ENCODE measurements at places on chromosomes 16 and 17.

GRCh38 chr17:185445-186138 lies 4.1 kb upstream of the DOC2B start:
- DNase-seq: no peak

GRCh38 chr17:19713901-19714361 lies 2.5 kb downstream of the SLC47A2 start:
- DNase-seq: no peak

DNA sequence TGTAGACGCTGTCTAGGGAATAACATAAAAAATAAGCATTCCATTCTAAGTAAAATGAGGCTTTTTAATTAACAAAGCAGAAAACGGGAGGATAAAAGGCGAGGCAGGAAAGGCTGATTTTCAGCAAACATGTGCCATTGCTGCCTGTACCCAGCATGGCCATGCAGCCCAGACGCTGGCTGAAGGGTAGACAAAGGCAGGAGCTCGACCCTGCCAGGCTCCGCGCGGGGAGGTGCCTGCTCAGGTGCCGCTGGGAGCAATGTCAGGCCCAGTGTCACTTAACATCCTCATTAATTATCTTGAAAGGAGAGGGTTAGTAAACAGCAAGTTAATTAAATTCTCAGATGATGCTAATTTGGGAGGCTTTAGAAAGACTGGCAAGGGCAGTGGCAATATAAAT lies 136.0 kb downstream of the ZFHX3 start:
- DNase-seq: no peak

DNA sequence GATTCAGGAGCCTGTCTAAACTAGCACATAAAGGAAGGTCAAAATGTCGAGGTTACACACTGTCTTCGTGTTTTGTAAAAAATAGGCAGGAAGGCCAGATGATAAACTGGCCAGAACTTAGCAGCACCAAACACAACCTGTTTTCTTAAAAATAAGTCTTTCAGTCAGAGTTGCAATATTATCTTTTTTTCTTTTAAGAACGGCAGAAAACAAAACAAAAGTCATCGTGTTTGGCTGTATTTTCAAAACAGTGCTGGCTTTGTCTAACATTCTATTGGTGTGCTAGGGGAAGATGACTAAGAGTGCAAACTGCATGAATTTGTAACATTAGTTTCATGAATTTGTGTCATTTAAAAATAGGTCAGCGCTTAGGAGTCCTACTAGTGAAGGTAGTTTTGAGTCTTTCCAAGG lies 5.3 kb downstream of the MAF start:
- no peak for DNase-seq

GRCh38 chr17:45753645-45754225 lies 30.4 kb upstream of the CRHR1 start:
- DNase-seq: no peak

DNA sequence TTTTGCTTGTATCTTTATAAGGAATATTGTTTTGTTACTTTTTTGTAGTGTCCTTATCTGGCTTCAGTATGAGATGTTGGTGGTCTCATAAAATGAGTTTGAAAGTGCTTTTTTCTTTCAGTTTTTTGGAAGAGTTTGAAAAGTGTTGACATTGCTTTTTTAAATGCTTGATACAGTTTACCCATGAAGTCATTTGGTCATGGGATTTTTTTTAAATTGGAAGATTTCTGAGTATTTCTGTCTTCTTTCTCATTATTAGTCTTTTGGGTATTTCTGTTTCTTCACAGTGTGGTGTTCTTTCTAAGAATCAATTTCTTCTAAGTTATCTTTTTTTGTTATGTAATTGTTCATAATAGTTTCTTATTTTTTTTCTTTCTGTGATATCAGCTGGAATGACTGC lies 15.1 kb downstream of the ZNF267 start:
- no peak for DNase-seq

DNA sequence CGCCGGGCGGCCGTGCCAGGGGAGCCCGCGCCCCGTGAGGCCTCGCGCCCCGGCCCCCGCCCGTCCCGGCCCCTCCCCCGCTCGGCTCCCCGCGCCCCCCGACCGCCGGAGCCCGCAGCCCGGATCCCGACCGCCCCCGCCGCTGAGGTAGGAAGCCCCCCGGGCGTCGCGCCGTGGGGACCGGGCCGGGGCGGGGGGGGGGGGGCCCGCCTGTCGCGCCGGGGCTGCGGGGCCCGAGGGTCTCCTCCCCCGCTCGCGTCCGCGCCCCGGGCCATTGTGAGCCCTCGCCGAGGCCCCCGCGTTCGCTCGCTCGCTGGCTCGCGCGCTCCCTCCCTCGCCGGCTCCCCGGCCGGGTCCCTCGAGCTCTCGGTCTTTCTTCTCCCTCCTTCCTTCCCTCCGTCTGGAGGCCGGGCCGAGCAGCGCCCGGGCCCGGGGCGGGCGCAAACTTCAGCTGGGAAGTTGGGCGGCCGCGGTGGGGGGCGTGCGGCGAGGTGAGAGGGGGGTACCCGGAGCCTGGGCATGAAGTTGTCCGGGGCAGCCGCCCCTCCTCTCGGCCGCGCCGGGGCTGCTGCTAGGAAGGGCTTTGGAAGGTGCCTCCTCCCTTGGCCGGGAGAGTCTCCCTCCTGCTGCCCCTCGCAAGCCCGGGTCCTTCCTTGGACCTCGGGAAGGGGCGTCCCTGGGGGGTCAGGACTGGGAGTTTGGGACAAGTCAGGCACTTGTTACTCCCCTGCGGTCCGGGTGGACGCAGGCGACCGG lies 419 bp downstream of the GLIS2 start:
- DNase-seq: no peak

DNA sequence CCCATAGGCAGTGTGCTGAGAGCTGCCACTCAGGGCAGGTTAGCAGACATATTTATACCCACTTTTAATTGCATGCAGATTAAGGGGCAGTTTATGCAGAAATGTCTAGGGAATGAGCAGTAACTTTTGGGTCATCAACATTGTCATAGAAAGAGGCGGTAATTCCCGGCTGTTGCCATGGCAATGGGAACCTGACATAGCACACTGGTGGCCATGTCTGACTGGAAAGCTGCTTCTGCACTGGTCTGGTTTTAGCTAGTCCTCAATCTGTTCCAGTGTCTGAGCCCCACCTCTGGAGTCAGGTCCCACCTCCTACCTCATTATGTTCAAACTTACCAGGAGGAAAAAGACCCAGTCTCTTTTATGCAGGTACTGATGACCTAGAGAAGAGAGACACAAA lies 31.5 kb upstream of the TNRC6C start:
- no peak for DNase-seq

GRCh38 chr17:14901376-14901775 lies 363.8 kb downstream of the PMP22 start:
- no peak for DNase-seq

GRCh38 chr17:67183531-67183930 lies 61.5 kb downstream of the HELZ start:
- DNase-seq: peak; percentile 12

- DNase-seq: no peak
Observed at GRCh38 chr16:74117798-74118197, 178.8 kb upstream of the PSMD7 start.

DNA sequence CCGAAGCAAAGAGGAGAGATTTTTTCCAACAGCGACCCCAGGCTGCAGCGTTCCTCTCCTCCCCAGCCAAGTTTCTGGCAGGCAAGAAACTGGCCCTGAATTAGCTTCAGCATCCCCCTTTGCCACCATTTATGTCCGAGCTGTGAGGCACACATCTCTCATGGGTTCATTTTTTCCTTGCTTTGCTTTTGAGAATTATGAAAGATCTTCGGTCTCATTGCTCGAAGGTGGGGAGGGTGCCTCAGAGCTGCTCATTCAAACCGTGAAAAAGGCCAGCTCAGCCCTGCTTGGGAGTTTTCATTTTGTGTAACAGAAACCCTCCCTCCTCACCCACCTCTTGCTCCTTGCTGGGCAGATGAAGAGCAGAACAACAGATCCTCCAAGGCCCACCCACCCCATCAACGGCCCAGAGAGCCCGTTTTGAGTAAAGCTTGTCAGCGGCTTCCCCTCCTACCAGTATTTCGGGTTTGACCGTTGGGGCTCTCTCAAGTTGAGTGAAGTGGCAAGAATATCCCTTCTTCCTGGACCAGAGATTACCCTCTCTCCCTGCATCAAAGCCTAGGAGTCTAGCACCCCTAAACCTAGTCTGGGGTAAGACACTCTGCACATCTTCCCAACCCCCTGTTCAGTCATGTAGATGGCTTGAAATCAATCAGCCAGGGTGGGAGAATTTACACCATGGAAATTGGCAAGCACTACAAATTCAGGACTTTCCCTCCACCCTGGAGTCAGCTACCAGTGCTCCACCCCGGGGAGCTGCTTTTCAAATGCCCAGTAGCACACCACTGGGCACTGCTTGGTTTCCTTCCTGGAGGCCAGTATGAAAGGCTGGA lies 1.8 kb downstream of the CCR7 start:
- DNase-seq: no peak

- DNase-seq: no peak
Observed at GRCh38 chr16:52573365-52574299, 26.7 kb upstream of the TOX3 start.

GRCh38 chr17:61351745-61352407 lies 47.8 kb upstream of the TBX2 start:
- DNase-seq: no peak

DNA sequence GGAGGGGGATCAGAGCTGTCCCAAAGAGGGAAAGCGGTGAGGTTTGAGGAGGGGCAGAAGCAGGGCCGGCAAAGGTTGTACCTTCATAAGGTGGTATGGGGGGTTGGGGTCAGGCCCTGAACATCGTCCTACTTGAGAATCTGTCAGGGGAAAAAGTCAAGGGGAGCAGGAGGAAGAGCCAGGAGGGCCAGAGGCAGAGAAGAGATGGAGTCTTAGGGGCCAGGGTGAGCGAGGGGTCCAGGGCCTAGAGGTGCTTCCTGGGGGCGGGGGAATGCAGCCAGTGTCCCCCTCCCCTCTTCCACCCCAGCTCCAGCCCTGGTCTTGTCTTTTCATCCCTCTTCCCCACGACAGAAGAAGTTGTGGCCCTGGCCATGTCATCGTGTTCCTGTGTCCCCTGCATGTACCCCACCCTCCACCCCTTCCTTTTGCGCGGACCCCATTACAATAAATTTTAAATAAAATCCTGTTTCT lies 1.3 kb upstream of the PRRT2 start:
- no peak for DNase-seq

DNA sequence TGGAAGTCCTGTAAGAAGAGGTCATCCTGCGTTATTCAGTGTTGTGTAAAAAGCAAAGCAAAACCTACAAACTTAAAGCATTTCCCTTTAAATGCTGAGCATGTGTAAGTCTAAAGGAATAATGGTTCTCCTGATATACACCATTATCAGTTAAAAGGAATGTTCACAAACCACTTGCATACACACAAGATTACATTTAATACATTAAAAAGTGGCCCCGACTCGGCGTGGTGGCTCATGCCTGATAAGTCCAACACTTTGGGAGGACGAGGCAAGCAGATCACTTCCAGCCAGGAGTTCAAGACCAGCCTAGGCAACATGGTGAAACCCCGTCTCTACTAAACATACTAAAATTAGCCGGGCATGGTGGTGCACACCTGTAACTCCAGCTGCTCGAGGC lies 30.5 kb downstream of the CPPED1 start:
- DNase-seq: no peak

DNA sequence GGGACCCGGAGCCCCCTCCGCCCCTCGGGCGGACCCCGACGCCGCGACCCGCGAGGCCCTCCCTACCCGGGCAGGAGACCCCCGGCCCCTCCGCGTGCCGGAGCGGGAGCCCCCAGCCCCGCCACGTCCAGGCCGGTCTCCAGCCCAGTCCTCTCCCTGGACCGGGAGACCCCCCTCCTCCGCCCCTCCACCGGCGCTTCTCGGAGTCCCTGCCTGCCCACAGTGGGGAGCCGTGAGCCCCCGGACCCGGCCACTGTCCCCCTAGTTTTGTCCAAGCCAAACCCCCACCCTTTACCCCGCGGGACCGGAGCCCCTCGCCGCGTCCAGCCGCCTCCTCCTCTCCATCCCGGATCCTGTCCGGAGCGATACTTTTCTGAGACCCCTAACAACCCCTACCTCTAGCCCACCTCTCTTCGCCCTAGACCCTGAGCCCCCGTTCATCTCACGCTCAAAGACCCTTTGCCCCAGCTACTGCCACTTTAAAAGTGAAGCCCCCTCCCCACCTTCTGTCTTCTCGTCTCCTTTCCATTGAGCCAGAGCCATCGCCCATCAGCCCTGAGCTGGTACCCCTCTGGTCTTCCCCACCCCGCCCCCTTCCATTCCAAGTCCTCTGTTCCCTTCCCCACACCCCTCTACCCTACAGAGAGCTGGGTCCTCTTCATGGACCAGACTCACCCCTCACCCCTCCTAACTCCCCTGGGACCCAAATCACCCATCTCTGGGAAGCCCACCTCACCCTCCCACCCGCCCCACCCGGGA lies 1.0 kb downstream of the NECAB2 start:
- no peak for DNase-seq

DNA sequence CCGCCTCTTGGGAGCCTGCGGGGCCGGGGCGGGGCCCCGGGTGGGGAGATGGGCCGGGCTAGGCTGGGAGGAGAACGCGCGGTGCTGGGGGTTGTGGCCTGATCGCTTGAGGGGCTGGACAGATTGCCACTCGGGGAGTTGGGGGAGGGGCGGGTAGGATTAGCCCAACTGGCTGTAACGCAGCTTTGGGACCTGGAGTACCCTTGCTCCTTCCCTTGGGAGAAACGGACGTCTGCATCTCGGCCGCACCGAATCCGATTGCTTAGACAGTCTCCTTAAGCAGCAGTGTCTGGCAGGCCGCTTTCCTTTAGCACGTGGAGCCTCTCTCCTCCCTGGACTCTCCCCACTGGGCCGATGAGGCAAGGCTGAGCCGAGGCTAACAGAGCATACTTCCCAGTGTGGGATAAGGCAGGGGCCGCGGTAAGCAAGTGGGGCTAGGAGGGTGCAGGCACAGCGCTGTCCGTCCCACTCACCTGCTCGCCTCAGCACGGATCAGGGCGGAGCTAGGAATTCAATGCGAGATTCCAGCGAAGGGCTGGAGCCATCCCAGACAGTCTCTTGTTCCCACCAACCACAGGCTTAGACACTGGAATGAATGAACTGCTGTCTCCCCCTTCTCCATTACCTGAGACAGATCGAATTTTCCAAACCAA lies 540 bp upstream of the ACLY start:
- DNase-seq: no peak

GRCh38 chr17:40181205-40181604 lies 3.9 kb downstream of the RAPGEFL1 start:
- no peak for DNase-seq

GRCh38 chr16:65876056-65876408 lies 490.5 kb upstream of the CDH5 start:
- DNase-seq: peak; percentile 14
